ENCODE measurements at places on chromosomes 16 and 17.

GRCh38 chr17:63124536-63124935 is 158.5 kb downstream of the TANC2 start:
- DNase-seq = no peak

DNA sequence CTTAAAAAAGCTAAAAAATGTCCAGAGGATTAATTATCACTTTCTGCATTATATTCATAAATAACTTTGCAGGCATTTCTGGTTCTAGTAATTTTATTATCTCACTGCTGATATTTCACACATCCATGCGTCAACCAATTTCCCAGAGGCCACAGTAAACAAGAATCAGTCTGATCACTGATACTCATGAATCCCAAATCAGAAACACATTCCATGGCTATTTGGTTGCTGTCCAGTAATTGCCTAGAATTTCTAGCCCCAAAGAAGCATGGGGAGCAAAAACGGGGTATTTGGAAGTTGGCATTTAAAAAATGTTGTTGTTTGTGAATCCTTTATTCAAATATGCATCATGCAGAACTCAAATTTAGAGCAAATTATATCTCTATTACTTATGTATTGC is 244.8 kb downstream of the CDH8 start:
- DNase-seq = no peak

GRCh38 chr16:79864032-79864780 is 263.7 kb upstream of the MAF start:
- DNase-seq = no peak

DNA sequence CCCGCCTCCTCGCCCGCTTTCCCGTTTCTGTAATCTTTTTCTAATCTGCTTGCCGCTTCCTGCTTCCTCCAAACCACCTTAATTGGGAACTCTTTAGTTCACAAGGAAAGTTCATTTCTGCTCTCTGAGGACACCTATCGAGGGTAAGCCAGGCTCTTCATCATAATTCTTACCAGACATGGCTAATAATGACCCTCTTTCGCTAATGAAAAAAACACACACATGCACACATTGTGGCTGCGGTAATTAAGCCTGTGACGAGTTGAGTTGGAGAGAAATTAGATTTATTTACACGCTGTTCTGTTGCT is 100.6 kb downstream of the ZNF423 start:
- DNase-seq = no peak

- DNase-seq = no peak
Observed at GRCh38 chr16:12220766-12221165, 244.2 kb downstream of the SNX29 start.

GRCh38 chr17:50056961-50057330 is 1.0 kb downstream of the ITGA3 start:
- no peak for DNase-seq

DNA sequence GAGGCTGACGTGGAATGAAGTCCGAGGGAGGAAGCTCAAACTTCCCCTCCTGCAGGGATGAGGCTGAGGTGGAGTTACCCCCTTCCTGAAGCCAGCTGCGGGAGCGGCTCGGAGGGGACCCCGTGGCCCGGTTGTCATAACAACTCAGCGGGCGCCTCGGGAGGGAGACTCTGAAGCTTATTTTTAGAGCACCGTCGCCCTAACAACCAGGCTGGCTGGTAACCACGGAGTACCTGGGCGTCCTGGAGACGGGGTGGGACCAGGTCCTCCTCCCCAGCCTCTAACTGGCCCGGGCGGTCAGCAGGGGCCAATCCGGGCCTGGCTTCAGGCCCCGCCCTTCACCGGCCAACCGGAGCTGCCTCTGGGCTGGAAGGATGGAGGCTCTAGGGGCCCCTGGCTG is 27.7 kb downstream of the NECAB2 start:
- no peak for DNase-seq

- no peak for DNase-seq
Observed at GRCh38 chr16:27341549-27341948, 27.8 kb downstream of the IL4R start.

- DNase-seq = no peak
Observed at GRCh38 chr17:72244956-72245355, 124.1 kb downstream of the SOX9 start.

GRCh38 chr17:37848690-37849616 is 75.3 kb upstream of the TBC1D3K start:
- no peak for DNase-seq

- DNase-seq = no peak
Observed at GRCh38 chr17:47205419-47205963, 3.7 kb upstream of the MYL4 start.
